Activated CD4-positive, alpha-beta memory T cell treated with anti-CD3 and anti-CD28 coated beads for 36 hours (primary cell): ENCODE measurements at places on chromosomes 16 and 17. TPM values are rescaled to one million over a fixed set of nuclear protein-coding genes. Genes with fewer than 3 reads are reported as not detected.

The MCRIP2 gene
- total RNA-seq: 41.1 TPM

The KCTD13 gene
- 36.6 TPM for total RNA-seq

The TMC7 gene
- not detected for total RNA-seq

The OR1A2 gene
- not detected for total RNA-seq

The TRPV2 gene
- total RNA-seq: 50.6 TPM

The CDT1 gene
- total RNA-seq: 169 TPM

The CES1 gene
- 0.63 TPM for total RNA-seq

The CRYBA1 gene
- total RNA-seq: not detected

The WNT3 gene
- 0.19 TPM for total RNA-seq

The KRT15 gene
- total RNA-seq: not detected

The LRRC37B gene
- 17.2 TPM for total RNA-seq

The EFNB3 gene
- total RNA-seq: not detected
